ENCODE measurements at places on chromosomes 1 and 21.

- H3K36me3 ChIP-seq, result no peaks in the 10 kb centered on the region
- no peak for DNase-seq
- H3K4me3 ChIP-seq, result peak overlapping the region; percentile 2
- H3K4me1 ChIP-seq, result peaks cover 30% of the 10 kb centered on the region
- peak overlapping the region; percentile 52 for H3K27ac ChIP-seq
Observed at GRCh38 chr1:61301824-61302657, 219.7 kb downstream of the NFIA start.

DNA sequence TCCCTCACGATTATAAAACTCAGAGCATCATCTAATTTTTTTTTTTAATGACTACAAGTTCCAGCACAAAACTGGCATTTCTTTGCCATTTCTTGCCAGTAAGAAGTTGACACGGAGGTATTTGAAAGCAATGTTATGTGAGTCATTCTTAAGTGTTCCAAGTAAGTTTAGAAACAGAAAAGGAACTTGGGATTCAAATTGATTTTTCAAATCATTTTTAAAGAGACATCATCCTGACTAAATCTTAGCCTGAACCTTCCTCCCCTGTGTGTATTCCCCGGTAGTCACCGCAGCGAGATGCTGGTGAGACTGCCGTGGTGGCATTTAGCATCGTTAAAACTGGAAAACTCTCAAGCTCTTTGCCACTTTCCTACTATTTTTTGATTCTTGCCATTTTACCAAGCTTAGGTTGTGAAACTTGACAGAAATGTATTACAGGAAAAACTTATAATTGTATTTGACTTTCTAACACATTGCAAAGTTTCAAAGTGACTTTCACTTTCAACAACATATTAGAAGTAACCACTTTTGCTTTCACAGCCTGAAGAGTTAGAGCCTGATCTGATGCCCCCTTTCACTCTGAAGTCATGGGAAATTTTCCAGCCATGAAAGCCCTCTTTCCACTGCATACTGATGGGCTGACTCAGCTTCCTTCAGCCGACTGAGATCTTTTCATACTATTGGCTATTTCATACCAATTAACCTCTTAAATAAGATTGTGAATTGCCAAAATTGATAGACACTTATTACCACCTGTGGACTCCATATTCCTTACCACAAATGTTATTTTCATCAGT lies 61.4 kb downstream of the OLFML2B start:
- H3K4me1 ChIP-seq, result peaks cover 58% of the 10 kb centered on the region
- H3K4me3 ChIP-seq, result peak overlapping the region; percentile 80
- peak overlapping the region; percentile 96 for H3K27ac ChIP-seq
- H3K36me3 ChIP-seq, result peaks cover 48% of the 10 kb centered on the region

DNA sequence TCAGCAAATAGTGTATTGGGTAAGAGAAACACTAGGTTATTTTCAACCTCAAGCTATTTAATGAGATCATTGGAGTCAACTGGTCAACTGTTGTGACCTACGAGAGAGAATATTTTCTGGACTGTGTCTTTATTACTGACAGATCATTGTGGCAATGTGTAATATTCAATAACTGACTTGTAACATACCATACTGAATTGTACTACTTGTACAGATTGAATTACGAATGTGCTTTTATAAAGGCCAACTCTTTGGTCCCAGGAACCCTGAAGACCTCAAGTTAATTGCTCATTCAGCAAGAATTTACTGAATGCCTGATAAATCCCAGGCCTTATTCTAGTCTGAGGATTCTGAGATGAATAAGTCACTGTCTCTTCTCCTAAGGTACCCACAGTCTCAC lies 56.1 kb upstream of the CAMK1G start:
- no peak overlapping the region for H3K27ac ChIP-seq
- DNase-seq, result no peak
- no peaks in the 10 kb centered on the region for H3K4me1 ChIP-seq
- H3K27me3 ChIP-seq, result peaks cover 9% of the 10 kb centered on the region
- H3K4me3 ChIP-seq, result no peak overlapping the region

GRCh38 chr1:2789164-2789985 lies 12.1 kb downstream of the TTC34 start:
- H3K27ac ChIP-seq, result no peak overlapping the region
- no peak overlapping the region for H3K4me3 ChIP-seq
- DNase-seq, result no peak
- H3K27me3 ChIP-seq, result peaks cover 45% of the 10 kb centered on the region
- peaks cover 7% of the 10 kb centered on the region for H3K4me1 ChIP-seq
- no peaks in the 10 kb centered on the region for H3K36me3 ChIP-seq

DNA sequence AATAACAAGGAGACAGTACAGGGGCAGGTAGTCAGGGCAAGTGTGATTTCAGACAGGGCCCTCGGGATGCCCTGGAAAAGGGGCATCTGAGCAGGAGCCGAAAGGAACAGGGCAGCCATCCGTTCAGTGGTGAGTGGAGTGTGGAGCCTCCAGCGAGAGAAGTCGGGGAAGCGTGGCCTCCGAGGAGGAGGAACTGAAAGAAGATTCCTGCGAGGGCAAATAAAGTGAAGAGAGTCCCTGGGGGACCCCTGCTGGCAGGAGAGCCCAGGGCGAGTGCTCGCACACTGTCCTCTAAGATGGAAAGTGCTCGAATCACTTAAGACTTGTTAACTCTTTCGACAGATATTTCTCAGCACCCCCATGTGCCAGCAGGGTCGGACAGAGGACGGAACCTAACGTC lies 3.5 kb upstream of the UTS2 start:
- H3K36me3 ChIP-seq, result peaks cover 1% of the 10 kb centered on the region
- H3K27ac ChIP-seq, result no peak overlapping the region
- no peak for DNase-seq
- no peak overlapping the region for H3K4me3 ChIP-seq
- no peaks in the 10 kb centered on the region for H3K27me3 ChIP-seq

DNA sequence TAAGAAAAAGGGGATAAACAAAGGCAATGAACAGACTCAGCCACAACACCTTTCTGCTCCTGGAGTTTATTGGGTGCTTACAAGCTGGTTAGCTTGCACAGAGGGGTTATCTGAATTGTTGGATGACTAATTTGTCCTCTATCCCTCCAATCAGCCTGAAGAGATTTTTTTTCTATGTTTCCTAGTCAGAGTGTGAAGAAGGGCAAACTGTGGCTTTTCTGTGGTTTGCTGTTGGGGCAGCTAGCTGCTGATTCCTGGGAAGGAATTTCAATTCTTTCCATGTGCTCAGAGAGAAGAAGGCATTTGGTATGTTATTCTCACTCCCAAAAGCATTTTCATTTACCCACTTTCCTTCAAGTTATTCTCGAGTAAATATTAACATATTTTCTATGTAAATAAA lies 48.6 kb downstream of the PCP4 start:
- no peaks in the 10 kb centered on the region for H3K4me1 ChIP-seq
- DNase-seq, result no peak
- no peaks in the 10 kb centered on the region for H3K36me3 ChIP-seq
- no peak overlapping the region for H3K27ac ChIP-seq
- no peak overlapping the region for H3K4me3 ChIP-seq

DNA sequence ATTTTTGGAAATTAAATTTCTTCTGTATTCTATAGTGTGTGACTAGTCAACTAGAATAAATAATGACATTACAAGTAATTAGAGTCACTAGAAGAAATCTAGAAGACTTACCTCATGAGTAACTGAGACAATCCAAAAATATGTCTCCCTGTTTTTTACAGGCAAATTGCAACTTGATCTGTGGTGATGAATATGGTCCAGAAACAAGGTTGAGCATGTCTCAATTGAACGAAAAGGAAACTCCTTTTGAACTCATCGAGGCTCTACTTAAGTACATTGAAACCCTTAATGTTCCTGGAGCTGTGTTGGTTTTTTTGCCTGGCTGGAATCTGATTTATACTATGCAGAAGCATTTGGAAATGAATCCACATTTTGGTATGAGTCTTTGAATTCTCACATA lies 36.7 kb downstream of the DHX9 start:
- no peak overlapping the region for H3K27ac ChIP-seq
- H3K4me3 ChIP-seq, result no peak overlapping the region
- peaks cover 21% of the 10 kb centered on the region for H3K4me1 ChIP-seq
- H3K36me3 ChIP-seq, result peaks cover 96% of the 10 kb centered on the region
- no peaks in the 10 kb centered on the region for H3K27me3 ChIP-seq
- no peak for DNase-seq

- H3K36me3 ChIP-seq, result no peaks in the 10 kb centered on the region
- DNase-seq, result no peak
- H3K27me3 ChIP-seq, result no peaks in the 10 kb centered on the region
Observed at GRCh38 chr1:172357753-172358385, 62.6 kb upstream of the C1orf105 start.

DNA sequence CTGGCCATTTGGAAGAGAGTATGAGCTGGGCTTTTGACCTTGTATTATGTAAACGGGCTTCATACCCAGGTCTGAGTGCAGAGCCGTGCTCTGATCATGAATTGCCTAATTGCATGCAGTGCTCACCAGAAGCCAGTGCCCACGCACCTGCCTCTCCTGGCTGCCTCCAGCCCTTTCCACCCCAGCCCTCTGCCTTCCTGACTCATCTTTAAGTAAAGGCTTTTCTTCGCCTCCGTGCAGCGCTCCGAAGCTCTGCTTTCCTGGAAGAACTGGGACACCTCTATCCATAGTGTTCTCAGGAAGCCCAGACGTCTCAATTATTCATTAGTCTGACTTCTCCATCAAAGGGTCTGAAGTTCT lies 413.7 kb downstream of the PTPRU start:
- no peak overlapping the region for H3K4me3 ChIP-seq
- H3K36me3 ChIP-seq, result no peaks in the 10 kb centered on the region
- H3K27me3 ChIP-seq, result peaks cover 7% of the 10 kb centered on the region

- peaks cover 6% of the 10 kb centered on the region for H3K27me3 ChIP-seq
- H3K36me3 ChIP-seq, result no peaks in the 10 kb centered on the region
- H3K4me3 ChIP-seq, result no peak overlapping the region
- H3K4me1 ChIP-seq, result peaks cover 4% of the 10 kb centered on the region
Observed at GRCh38 chr1:24263211-24263610, 55.9 kb upstream of the GRHL3 start.

DNA sequence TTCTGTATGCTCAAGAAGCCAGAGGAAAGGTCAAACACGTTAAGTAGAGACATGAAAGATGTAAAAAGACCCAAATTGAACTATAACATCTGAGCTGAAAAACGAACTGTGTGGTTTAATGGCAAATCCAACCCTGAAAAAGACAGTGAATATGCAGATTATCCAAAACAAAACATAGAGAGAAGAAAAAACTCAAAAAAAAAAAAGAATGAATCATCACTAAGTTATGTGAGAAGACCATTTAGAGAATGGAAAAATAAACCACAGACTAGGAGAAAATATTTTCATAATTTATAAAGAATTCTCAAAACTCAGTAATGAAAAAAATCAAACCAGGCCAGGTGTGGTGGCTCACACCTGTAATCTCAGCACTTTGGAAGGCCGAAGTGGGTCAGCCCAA lies 253.3 kb downstream of the PLPP3 start:
- H3K27me3 ChIP-seq, result no peaks in the 10 kb centered on the region
- DNase-seq, result no peak
- no peaks in the 10 kb centered on the region for H3K36me3 ChIP-seq
- no peak overlapping the region for H3K27ac ChIP-seq

- H3K36me3 ChIP-seq, result no peaks in the 10 kb centered on the region
- no peak for DNase-seq
- no peak overlapping the region for H3K27ac ChIP-seq
- H3K4me1 ChIP-seq, result peaks cover 34% of the 10 kb centered on the region
- H3K27me3 ChIP-seq, result peaks cover 54% of the 10 kb centered on the region
- H3K4me3 ChIP-seq, result no peak overlapping the region
Observed at GRCh38 chr1:46130121-46130520, 2.3 kb downstream of the PIK3R3 start.

- H3K4me3 ChIP-seq, result no peak overlapping the region
- no peaks in the 10 kb centered on the region for H3K36me3 ChIP-seq
- H3K27ac ChIP-seq, result no peak overlapping the region
- no peak for DNase-seq
Observed at GRCh38 chr1:32496127-32496526, 31.3 kb downstream of the ZBTB8B start.

DNA sequence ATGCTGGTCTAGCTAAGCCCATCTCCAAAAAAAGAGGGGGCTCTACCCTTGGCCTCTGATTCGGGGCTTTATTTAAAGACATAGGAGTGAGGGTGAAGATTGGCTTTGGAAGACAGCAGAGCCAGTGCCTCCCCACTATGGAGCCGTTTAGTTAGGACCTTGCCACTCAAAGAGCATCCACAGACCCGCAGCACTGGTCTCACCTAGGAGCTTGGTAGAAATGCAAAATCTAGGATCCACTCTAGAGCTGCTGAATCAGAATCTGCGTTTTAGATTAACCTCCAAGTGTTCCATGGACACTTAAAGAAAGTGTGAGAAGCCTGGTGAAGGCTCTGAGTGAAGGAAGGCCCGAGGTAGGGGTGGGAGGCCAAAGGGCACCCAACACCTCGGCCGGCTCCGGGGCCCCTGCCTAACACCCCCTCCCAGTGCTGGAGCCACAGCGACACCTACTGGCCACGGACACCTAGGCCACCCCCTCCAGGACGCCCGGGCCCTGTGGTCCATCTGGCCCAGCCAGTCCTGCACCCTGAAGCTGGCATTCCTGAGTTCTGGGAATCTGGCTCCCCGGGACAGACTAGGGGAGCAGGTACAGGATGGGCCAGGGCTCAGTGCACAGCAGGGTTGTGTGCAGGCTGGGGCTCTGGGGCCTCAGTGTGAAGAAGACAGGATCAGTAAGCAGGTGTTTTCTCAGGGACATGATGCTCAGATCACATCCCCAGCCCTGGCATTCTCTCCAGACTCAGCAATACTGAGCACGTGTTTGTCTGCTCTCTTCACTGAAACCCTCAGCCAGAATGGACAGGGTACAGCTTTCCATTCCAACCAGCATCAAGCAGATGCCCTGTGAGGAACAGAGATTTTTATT lies 79.2 kb downstream of the TMEM53 start:
- H3K27ac ChIP-seq, result no peak overlapping the region
- H3K4me1 ChIP-seq, result no peaks in the 10 kb centered on the region
- H3K4me3 ChIP-seq, result no peak overlapping the region
- DNase-seq, result peak; percentile 89
- H3K36me3 ChIP-seq, result no peaks in the 10 kb centered on the region
- peaks cover 2% of the 10 kb centered on the region for H3K27me3 ChIP-seq

GRCh38 chr1:43066578-43066977 lies 105.5 kb downstream of the EBNA1BP2 start:
- no peaks in the 10 kb centered on the region for H3K36me3 ChIP-seq
- H3K4me3 ChIP-seq, result no peak overlapping the region
- no peak overlapping the region for H3K27ac ChIP-seq

GRCh38 chr1:53524428-53525375 lies 65.5 kb downstream of the DMRTB1 start:
- H3K27me3 ChIP-seq, result no peaks in the 10 kb centered on the region
- DNase-seq, result no peak
- no peaks in the 10 kb centered on the region for H3K36me3 ChIP-seq
- no peak overlapping the region for H3K27ac ChIP-seq
- H3K4me1 ChIP-seq, result no peaks in the 10 kb centered on the region

- H3K4me1 ChIP-seq, result no peaks in the 10 kb centered on the region
- no peak overlapping the region for H3K27ac ChIP-seq
- peaks cover 2% of the 10 kb centered on the region for H3K27me3 ChIP-seq
Observed at GRCh38 chr1:58398714-58399113, 147.8 kb downstream of the OMA1 start.

GRCh38 chr1:229430761-229431283 lies 3.1 kb downstream of the ACTA1 start:
- peak; percentile 69 for DNase-seq
- H3K4me1 ChIP-seq, result peaks cover 16% of the 10 kb centered on the region

Data from activated naive CD8-positive, alpha-beta T cell treated with anti-CD3 and anti-CD28 coated beads, Interleukin-2, amount 50 U/mL, for 24 hours (primary cell).